ENCODE measurements at places on chromosomes 3 and 15. TPM values are rescaled to one million over a fixed set of nuclear protein-coding genes. Genes with fewer than 3 reads are reported as not detected.

CCRL2 gene
- 0.26 TPM for total RNA-seq

MYO5C gene
- total RNA-seq: 14.3 TPM

CATSPER2 gene
- 0.33 TPM for total RNA-seq

GTPBP8 gene
- total RNA-seq: 21.3 TPM

IFT122 gene
- total RNA-seq: 26.0 TPM

POTEB2 gene
- not detected for total RNA-seq

STAC gene
- 0.52 TPM for total RNA-seq

CCR3 gene
- not detected for total RNA-seq
